ENCODE measurements at places on chromosomes 1 and 21.

DNA sequence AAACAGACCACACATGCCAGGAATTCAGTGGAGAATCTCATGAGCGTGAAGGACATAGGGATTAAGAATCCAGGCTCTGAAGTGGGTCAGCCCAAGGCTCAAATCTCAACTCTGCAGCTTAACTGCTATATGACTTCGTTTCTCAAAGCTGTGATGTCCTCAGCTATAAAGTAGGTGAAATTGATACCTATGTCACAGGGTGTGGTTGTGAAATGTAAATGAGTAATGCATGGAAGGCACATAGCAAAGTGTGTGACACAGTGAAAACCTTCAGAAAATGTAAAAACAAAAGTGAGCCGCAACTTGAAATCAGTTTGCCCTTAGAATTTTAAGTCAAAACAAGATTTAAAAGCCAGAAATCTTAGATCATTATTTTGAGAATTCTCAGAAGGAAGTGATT is 145.7 kb upstream of the PRMT6 start:
- no peak for DNase-seq

DNA sequence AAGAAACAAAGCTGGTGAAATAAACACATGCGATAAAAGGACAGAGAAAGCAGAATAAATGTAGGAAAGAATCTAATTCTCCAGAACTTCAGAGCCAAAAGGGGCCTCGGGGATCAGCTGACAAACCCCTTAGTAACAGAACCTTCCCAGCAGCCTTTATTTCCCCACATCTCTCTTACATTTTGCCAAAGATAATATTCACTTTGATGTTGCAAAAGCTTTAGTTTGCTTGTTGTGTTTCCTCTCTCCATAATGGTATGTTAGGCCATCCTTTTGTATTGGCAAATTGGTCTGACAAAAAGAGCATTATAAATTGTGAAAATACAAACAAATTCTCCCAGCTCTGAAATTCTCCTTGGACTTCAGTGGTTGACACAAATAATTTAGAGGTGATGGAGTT is 54.9 kb downstream of the OPTC start:
- no peak for DNase-seq

- no peak for DNase-seq
These were observed 21.0 kb upstream of the CBR3 start for GRCh38 chr21:36113647-36114428.

DNA sequence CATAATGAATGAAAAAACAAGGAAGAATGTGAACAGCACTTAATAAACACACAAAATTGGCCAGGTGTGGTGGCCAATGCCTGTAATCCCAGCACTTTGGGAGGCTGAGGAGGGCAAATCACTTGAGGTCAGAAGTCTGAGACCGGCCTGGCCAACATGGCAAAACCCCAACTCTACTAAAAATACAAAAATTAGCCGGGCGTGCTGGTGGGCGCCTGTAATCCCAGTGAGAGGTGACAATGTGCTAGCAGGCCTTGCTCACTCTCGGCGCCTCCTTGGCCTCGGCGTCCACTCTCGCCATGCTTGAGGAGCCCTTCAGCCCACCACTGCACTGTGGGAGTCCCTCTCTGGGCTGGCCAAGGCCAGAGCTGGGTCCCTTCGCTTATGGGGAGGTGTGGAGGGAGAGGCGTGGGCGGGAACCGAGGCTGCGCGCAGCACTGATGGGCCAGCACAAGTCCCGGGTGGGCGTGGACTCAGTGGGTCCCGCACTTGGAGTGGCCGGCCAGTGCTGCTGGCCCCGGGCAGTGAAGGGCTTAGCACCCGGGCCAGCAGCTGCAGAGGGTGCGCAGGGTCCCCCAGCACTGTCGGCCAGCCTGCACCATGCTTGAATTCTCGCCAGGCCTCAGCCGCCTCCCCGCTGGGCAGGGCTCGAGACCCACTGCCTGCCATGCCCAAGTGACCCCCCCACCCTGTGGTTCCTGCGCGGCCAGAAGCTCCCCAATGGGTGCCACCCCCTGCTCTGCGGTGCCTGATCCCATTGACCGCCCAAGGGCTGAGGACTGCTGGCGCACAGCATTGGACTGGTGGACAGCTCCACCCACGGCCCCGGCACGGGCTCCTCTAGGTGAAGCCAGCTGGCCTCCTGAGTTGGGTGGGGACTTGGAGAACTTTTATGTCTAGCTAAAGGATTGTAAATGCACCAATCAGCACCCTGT is 30.6 kb upstream of the ATG4C start:
- no peak for DNase-seq

- DNase-seq = no peak
These were observed 275.1 kb upstream of the VAMP3 start for GRCh38 chr1:7495962-7496361.

DNA sequence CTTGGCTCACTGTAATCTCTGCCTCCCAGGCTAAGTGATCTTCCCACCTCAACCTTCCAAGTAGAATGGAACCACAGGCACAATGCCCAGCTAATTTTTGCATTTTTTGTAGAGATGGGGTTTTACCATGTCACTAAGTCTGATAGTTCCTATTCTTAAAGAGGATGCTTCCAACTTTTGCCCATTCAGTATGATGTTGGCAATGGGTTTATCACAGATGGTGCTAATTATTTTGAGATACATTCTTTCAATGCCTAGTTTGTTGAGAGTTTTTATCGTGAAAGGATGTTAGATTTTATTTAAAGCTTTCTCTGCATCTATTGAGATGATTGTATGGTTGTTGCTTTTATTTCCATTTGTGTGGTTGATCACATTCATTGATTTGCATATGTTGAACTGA is 103.9 kb downstream of the SLC44A5 start:
- no peak for DNase-seq

DNA sequence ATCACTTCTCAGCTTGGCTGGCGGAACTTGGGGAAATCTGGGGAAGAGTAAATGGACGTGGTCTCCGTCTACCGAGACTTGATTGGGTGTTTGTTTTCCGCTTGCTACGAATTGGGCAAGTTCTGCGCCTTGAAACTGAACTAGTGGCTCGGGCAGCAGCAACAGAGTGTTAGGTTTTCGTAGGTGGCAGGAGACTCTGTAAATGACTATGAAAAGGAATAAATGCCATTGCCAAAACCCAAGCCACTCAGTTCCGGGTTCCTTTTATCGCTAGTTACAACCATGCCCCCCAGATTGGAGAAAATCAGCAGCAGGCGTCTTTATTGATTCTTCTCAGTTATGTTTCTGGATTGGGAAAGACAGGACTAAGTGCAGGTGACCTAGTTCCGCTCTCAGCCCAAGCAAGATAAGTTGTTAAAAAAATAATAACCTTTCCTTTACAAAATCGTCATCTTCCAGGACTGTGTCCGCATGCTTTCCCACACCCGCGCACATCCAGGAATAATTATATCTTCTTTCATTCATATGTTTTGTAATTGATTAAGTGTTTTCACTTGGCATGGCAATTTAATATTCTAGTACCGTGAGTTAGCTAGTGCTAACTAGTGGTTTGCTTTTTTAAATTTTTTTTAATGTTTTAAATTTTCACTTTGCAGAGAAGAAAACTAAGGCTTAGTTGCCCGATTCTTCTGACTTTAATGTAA is 3.4 kb downstream of the LHX9 start:
- DNase-seq = no peak

- DNase-seq = no peak
These were observed 6.7 kb upstream of the PADI6 start for GRCh38 chr1:17365293-17365692.

DNA sequence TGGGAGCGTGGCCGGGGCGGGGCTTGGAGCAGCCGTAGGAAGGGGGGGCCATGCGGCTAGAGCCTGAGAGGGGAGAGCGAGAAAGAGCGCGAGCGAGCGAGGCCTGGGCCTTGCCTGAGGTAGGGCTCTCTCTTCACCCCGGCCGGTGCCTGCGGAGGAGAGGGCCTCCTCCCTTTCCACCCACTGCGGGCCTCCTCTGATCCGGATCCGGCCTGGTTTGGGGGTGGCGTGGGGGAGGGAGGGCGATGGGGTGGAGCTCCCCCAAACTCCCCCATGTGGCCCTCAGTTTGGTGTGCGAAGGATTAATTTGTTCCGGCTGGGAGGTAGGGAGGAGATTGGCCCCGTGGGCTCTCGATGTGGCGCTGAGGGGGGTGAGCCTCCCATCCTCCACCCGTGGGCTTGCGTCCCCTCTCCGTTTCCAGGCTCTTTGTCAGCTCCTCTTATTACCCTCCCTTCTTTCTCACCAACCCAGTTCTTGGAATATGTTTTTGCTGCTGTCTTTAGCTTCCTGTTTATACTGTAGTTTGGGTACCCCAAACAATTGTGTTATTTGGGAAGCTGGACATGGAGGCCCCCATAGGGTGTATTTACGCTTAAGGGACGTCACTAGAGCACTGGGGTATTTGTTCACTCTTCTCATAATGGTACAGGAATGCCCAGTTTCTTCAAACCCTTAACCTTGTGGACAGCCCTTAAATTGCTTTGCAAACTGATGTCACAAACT is 685 bp downstream of the UBAP2L start:
- peak; percentile 43 for DNase-seq

GRCh38 chr1:85581802-85582686 is 1.5 kb downstream of the CCN1 start:
- no peak for DNase-seq

- no peak for DNase-seq
These were observed 76.4 kb upstream of the SLC45A1 start for GRCh38 chr1:8241417-8242014.

GRCh38 chr1:234782105-234782751 is 172.2 kb upstream of the IRF2BP2 start:
- no peak for DNase-seq
